NCI-H1048 (cell line): ENCODE measurements at places on chromosomes 6 and 20.

- DNase-seq: no peak
These were observed 838.2 kb downstream of the MAFB start for GRCh38 chr20:39850821-39851330.

- no peak for DNase-seq
These were observed 131.8 kb downstream of the CFAP61 start for GRCh38 chr20:20184149-20184548.

DNA sequence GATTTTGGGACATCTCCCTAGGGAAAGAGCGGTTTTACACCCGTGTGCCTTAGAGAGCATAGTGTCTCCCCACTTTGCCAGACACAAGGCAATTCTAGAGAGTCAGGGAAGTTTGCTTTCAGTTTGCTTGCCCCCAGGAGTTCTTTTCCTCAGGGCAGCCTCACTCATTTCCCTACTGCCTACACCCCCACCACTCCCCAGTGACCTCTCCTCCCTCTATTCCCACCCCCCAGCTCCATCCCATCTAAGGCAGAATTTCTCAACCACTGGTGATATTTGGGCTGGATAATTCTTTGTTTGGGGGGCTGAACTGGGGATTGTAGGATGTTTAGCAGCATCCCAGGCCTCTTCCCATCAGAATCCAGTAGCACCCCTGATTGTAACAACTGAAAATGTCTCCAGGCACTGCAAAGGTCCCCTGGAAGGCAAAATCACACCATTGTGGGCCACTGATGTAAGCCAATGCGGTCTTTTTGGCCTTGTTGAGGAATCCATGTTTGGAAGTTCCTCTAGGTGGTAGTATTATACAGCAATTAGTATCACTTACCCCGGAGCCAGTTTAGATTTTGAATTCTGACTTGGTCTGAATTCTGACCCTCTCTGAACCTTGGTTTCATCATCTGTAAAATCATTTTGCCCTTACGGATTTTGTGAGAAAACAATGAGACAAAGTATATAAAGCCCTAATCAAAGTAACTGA lies 1.3 kb downstream of the EPPIN start:
- DNase-seq: no peak

DNA sequence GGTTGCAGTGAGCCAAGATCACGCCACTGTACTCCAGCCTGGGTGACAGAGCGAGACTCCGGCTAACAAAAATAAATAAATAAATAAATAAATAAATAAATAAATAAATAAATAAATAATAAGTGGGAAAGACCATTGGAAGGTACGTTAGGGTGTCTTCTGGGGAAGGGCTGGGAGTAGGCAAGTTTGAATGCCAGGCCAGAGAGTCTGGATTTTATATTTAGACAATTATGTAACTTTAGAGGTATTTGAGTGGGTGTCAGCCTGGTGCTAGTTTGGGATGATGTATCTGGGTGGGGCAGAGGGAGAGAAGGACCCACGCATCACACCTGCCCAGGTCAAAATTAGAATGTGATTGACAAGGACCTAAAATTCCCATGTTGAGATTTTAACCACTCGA lies 108.5 kb upstream of the PRND start:
- DNase-seq: no peak

DNA sequence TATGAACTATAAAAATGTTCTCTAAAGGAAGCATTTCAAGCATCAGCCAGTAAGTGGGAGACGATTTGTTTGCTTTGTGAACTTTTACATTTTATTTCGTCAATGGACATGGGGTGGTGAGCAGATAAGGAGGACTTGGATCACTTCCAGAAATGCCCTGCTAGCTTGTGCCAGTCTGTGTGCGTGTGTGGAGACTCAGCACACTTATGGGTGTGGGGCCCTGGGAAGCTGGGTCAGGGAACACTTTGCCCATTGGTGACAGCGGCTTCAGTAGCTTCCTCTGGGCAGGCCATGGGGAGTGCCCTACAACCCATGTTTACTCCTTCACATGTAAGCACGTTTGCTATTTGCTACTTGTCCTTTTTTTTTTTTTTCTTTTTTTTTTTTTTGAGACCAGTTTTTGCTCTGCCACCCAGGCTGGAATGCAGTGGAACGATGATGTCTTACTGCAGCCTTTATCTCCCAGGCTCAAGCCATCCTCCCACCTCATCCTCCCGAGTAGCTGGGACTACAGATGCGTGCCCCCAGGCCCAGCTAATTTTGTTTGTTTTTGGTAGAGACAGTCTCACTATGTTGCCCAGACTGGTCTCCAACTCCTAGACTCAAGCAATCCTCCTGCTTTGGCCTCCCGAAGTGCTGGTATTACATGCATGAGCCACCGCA lies 24.2 kb downstream of the PRDM1 start:
- no peak for DNase-seq

DNA sequence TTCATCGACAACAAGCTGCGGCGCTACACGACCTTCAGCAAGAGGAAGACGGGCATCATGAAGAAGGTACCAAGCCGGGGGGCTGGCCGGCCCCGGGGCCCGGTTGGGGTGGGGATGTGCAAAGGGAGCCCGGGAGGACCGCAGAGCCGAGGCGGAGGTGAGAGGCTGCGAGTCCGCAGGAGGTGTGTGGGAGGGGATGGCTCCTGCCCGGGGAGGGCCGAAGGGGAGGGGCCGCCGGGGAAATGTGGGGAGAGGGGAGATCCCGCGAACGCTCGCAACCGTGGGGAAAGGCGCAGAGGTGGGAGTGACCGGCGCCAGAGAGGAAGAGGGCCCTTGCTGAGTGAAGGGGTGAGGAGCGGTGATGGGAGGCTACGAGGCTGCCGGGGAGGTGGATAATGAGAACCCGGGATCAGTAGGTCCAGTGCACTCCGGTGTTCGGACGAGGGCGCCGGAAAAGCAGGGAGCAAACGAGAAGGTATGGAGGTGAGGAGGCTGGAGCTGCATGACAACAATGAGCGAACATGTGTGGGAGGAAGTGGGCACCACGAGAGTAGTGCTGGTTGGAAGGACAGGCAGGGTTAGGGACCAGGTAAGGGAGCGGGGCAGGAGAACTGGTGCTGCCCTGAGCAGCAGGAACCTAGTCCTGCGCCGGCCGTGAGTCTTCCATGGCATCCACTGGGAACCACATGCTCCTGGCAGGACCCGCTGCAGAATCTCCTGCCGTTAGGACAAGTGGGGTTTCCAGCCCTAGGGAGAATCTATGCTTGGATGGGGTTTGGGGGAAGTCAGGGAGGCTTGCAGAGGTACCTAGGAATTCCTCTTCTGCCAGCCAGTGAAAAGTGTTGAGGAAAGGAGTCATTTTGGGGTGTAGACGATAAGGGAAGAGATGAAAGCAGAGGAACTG lies 1.3 kb downstream of the SRF start:
- DNase-seq: no peak

DNA sequence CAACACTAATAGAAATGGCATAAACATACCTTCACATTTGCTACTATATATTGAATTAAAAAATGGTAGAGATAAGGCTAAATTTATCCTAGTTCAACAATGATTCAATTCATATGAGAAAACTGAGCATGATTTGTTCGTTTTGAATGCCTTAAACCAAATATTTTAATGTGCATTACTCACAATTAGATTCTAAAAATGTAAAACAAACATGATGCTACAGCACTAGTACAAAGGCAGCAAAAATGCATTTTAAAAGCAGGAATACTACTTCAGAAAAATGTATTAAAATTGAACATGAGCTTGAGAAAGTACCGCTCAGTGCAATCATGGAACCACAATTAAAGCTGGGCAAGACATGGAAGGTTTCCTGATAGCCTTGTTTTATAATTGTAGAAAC lies 195.3 kb downstream of the KCNQ5 start:
- no peak for DNase-seq

DNA sequence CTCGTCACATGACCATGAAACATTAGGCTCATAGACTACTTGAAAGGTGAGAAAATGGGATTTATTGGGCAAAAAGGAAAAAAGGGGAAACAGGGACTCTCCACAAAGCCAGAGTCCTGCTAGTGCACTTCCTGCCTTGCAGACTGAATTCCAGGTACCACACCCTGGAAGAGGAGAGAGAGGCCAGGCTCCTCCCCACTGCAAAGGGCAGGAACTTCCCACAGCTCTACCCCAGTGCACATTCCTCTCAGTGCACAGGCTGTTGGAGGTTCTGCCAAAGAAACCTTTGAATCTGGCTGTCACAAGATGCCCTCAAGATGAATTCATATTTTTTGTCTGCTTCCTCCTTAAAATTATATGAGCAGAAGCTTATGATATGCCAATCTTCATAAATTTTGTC lies 920.4 kb upstream of the GJE1 start:
- DNase-seq: no peak

GRCh38 chr6:10401632-10402223 lies 13.1 kb downstream of the TFAP2A start:
- no peak for DNase-seq

GRCh38 chr6:128162423-128162822 lies 261.6 kb upstream of the THEMIS start:
- no peak for DNase-seq

DNA sequence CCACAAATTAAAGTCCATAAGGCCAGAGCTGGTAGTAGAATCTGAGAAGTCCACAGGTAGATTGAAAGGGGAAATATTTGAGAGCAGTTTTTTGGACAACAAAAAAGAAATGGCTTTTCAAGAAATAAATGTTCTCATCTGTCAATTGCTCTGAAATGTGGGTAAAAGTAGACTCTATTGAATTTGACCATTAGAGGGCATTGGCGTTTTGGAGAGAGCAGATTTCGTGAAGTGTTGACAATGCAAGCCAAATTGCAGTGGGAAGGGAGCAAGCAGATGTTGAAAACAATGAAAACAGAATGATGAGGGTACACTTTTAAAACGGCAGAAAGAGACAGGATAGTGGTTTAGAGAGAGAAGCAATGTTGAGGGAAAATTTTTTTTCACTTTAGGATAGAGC lies 149.1 kb upstream of the FAM83B start:
- no peak for DNase-seq

DNA sequence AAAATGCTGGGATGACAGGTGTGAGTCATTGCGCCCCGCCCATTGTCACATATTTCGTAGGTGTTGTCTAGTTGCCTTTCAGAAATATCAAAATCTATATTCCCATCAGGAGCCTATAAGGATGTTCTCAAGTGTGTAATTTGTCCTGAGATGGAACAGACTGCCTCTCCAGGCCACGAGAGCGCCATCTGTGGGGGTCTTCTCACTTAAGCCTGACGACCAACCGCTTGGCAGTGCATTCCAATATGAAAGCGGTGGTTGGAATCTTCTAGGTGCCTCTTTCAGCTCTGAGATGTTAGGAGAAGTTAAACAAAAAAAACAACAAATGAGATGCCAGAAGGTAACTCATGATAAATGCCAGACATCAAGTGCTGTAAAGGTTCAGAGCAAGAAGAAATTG lies 488.5 kb downstream of the QKI start:
- no peak for DNase-seq

GRCh38 chr6:116556814-116557415 lies 3.4 kb downstream of the CALHM4 start:
- DNase-seq: no peak

DNA sequence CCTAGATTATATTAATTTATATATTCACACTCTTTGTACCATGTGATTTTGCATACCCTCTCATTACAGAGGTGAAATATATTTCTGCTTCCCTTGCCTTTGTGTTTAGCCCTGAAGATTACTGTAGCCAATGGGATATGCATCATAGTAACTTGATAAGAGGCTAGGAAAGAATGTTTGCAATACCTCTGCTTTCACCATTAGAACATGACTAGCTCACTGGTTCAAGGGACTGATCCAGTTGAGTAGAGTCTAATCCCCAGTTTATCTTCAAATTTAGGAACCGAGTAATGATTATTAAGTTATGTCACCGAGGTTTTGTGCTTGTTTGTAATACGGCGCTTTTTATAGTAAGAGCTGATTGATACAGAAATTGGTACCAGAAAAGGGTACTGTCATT lies 552.6 kb upstream of the GJE1 start:
- DNase-seq: no peak

- DNase-seq: no peak
These were observed 795.9 kb downstream of the EPHA7 start for GRCh38 chr6:92623431-92623830.

DNA sequence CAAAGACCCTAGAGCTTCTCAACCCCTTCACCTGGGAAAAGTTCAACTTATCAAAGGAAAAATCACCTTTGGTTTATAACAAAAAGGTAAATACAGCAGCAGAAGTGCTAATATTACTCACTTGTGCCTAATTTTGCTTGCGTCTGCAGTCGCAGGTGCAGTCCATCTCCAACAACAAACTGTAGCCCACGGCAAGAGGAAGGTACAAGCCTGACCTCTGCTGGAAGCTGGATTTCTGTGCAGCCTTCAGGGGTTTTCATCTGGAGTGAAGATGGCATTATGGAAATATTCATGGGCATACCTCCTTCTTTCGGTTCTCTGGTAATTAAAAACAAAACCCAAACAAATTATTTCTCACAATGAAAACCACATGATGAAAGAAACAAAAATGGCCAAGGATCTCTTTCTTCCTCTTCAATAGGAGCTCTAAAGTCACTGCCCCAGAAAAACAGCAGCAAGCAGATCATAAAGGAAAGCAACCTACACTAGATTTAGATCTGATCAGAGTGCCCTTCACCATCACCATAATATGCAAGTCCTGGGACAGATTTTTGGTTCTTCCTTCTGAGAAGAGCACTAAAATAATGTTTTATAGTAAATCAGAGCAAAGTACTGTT lies 7.8 kb downstream of the UBE3D start:
- DNase-seq: no peak

GRCh38 chr20:17848249-17849048 lies 120.1 kb downstream of the SNX5 start:
- DNase-seq: no peak

- DNase-seq: no peak
These were observed 87.2 kb downstream of the ADAT2 start for GRCh38 chr6:143363299-143363698.

- DNase-seq: no peak
These were observed 97.5 kb upstream of the ZBTB24 start for GRCh38 chr6:109580519-109580918.

DNA sequence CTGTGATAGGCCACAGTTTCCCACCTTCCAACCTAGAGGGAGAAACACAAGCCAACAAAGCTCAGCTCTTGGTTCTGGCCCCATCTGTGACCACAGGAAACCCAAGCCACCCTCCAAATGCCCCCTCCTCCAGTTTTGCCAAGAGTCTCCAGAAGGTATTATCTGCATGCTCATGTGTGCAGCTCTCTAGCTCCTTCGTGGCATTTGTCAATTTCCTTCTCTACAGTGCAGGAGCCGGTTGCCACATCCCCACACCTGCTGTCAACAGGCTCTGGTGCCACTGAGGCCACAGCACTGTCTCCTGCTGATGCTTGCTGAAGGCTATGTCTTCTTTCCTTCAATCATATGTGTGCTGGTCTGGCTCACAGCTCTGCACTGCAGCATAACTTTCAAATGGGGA lies 177.2 kb downstream of the CLIC5 start:
- DNase-seq: no peak

DNA sequence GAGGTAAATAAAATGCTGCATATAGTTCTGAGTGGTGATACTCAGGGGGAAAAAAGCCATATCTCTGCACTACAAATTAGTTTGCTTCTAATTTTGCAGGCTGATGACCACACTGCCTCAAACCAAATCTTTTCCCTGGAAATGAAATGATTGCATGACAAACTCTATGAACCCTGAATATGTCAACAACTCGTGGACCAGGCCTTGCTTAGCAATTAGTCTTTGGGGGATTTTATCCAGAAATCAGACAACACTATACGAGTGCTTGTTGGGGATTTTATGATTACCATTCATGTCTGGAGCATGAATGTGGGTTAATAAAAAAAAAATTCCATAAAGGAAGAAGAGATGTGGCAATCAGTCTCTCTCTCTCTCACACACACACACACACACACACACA lies 42.0 kb downstream of the SOBP start:
- DNase-seq: no peak

GRCh38 chr6:55812509-55812908 lies 62.9 kb downstream of the BMP5 start:
- DNase-seq: no peak
